ENCODE measurements at places on chromosomes 6 and 20. TPM values are rescaled to one million over a fixed set of nuclear protein-coding genes. Genes with fewer than 3 reads are reported as not detected.

DNA sequence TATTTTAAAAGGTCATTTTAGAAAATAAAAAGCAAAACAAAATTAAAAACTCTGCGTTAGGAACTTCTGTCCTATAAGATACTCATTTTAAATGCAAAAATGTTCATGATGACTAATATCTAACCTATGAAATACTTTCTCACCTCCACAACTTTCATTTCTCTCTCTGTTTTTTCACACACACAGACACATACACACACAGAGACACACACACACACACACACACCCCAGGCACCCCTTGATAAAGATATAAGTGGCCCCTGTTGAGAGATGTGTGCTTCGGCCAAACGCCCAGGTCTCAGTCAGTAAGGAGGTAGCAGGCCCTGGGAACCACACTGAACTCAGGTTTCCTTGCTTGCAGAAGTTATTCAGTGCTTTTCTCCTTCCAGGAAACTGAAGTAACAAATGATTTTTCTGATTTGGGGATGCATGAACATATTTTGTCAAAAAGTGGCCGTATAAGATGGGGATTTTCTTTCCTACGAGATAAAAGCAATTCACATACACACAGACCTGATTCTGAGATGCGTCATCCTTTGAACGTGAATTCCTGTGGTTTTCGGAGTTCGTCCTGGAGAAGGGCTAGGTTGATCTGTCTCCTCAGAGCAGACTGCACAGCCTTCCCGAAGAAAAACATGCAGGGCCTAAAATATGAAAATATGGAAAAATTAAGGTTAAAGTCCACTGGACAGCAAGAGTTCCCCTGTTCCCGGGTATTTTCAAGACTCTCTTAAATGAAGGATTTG, 306.8 kb upstream of the FOXQ1 start:
- no peak for DNase-seq

DNA sequence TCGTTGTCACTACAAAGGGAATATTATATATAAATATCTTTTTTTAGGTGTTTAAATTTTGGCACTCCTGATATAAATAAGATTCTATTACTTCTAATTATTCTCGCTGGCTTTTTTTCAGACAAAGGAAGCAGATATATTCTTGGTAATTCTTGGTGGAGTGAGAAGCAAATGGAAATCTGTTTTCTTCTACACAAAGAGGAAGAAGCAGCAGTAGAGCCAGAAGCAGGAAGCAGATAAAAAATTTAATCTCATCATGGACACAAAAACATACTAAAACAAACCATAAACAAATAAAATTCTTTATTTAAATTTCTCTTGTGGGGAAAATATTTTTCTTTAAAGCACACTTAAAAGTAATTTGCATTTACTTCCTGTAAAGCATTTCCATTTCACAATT, 3.7 kb upstream of the KIAA0319 start:
- no peak for DNase-seq

- DNase-seq: no peak
Measured at GRCh38 chr6:85404564-85405174, 45.2 kb upstream of the NT5E start.

DNA sequence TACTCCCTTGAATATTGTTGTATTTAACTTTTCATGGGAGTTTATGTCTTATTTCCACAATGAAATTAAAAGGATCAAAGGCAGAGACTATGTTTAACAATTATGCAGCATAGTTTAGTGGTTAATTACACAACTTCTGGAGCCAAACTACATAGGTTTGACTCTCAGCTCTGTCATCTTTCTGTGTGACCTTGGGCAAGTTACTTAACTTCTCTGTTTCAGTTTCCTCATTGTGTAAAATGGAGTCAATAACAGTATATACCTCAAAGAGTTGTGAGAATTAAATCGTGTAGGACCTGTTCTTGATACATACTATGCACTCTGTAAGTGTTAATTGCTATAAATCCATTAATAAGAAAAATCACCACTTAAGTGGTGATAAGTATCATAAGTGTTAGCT, 48.3 kb downstream of the BTBD9 start:
- no peak for DNase-seq

The C4A gene
- polyA plus RNA-seq: 22.9 TPM
